ENCODE measurements at places on chromosomes 5 and 9.

DNA sequence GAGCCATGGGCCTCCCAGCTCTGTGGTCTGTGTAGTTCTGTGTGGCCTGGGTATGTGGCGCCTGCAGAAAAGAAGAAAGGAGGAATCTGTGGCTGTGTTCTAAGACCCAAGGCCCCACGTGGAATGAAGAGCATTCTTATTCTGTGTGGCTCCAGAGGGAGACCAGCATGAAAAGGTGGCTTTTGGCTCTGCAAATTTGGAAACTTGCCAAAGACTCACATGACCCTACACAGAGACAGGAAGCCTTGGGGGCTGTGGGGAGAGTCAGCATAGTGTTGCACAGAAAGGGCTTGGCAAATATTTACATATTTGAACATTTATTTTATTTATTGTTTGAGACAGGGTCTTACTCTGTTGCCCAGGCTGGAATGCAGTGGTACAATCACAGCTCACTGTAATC, 193.3 kb downstream of the TMEM38B start:
- DNase-seq, result no peak

DNA sequence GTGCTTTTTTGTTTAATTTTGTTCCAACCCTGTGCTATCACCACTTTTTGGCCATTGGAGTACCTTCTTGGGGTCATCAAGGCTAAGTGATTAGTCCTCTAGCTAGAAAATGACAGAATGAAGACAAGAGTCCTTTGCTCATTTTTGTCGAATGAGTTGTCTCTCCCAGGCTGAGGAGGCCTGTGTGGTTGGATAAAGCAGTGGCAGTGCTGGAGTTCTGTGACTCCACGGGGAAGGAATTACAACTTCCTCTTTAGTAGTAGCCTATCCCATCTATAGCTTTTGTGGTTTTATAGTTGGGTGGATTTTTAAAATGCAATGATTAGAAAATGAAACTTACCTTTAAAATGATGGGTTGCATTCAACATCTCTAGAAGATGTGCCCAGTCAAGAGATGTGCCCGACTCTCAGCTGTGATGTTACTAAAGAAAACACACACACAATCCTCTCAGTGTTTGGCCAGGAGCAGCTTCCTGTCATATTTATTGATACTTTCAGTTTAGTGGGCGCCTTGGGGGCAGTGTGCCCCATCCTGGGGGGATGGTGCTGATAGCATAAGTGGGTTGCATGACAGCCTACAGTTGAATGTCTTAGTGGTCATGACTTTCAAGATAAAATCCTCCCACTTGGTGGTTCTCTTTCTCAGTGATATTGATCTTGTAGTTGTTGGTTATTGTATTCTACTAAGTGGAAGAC, 11.9 kb downstream of the OTULINL start:
- no peak for DNase-seq

DNA sequence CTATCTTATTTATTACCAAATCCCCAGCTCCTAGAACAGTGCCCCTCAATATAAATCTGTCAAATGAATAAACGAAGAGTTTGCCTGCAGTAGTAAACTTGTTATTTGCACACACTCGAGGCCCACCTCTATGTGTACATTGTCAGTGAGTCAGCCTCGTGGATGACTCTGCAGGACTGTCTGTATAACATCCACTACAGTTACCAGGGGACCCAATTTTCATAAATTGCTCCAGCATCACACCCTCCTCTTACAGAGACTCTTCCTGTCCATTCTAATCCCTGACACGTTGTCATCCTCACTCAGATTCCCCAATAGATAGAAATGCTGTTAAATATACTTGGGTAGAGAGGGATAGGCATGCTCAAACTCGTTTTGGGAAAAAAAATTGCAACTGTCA, 478.5 kb downstream of the RAB3C start:
- no peak for DNase-seq

GRCh38 chr9:76637416-76637815, 126.8 kb upstream of the PCA3 start:
- no peak for DNase-seq

- DNase-seq, result no peak
Observed at GRCh38 chr9:18775241-18775640, 257.8 kb downstream of the SAXO1 start.

DNA sequence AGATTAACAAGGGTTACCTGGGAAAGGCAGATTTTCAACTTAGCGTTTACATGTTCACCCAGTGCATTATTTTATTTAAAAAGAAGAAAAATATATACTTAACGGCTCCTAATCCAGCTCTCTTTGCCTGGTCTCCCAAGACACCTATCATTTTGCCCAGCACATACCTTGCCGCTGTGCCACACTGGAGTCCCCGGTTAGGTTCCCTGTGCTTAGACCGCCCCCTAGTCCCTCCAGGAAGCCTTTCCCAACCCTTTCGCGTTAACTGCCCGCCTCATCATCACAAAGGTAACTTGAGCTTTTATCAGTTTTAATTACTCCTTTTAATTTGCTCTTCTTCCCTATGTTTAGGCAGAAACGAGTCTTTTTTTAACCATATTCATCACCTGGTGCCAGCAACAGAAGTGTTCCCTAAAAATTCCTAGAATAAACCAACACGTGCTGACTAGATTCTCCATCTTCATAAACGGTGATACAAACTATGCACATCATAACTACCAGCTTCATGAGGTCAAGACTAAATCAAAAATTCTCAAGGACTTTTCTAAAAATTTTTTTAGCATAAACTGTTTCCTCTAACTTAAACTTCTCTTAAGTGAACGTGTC, 19.7 kb downstream of the DNAJA1 start:
- DNase-seq, result no peak

GRCh38 chr9:76655121-76655541, 109.1 kb upstream of the PCA3 start:
- no peak for DNase-seq

- no peak for DNase-seq
Observed at GRCh38 chr9:112601636-112602035, 115.0 kb downstream of the KIAA1958 start.

DNA sequence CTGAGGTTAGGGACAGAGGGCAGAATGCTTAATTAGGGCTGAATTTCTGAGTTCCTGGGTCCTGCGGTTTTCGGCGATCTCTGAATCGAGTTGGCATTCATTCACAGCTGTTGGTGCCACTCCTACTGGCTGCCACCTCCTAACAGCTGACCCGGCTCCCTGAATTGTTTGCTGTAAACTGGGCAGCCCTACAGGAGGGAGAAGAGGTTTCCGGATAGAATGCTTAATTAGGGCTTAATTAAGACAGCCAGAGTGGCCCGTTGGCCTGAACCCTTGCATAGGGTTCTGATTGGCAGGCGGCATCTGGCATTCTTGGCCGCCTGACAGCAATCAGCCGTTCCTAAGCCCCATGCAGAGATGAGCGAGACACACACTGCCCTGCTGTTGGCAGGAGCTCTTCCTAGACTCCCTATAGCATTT, 25.7 kb downstream of the FRMPD1 start:
- DNase-seq, result no peak
